ENCODE measurements at places on chromosomes 4 and X.
A peak's percentile ranks its signal among the peaks of the same experiment; 100 is the strongest.

GRCh38 chrX:87338510-87338909, 179.1 kb upstream of the KLHL4 start:
- DNase-seq = no peak

- no peak for DNase-seq
Measured at GRCh38 chr4:34309383-34309906, 1934.9 kb downstream of the ARAP2 start.

- peak; percentile 55 for DNase-seq
Measured at GRCh38 chrX:150547375-150548115, 20.9 kb upstream of the MTM1 start.

DNA sequence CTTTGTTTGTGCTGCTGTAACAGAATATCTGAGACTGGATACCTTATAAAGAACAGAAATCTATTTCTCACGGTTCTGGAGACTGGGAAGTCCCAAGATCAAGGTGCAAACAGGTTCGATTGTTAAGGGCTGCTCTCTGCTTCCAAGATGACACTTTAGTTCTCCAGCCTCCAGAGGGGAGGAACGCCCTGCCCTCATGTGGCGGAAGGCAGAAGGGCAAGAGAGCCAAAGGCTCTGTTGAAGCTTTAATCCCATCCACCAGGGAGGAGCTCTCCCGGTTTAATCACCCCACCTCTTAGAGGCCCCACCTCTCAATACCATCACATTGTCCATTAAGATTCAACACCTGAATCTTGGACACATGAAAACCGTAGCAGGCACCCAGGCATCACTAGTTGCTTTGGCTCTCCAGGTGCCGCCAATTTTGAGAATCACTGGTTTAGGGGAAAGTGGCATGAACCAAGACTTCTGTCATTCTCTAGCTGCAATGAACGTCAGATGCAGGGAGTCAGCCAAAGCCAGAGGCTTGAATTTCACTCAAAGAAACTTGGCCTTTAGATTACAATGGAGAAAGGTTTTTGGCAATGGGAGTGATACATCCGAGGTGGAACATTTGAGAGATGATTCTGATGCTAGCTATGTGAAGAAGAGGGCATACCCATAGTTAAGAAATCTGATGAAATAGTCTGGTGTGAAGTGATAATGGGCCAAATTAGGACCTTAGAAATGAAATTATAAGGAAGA, 15.7 kb downstream of the FHL1 start:
- no peak for DNase-seq

DNA sequence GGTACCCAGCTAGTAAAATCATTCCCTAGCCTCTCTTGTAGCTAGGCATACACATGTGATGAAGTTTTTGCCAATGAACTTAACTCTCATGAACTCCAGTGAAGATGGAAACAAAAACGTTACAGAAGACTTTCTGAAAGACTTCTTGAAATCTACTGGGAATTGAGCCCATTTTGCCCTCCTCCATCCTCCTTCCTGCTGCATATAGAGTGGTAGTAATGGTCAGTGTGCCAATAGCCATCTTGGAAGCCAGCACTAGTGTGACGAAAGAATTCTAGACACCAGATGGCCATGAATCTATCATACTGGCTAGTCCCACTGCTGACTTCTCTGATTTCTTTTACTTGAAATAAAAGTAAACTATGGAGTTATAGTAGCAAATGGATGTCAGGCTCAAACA, 30.9 kb upstream of the PPA2 start:
- DNase-seq = no peak

- no peak for DNase-seq
Measured at GRCh38 chr4:148442832-148443511, 758 bp upstream of the NR3C2 start.

DNA sequence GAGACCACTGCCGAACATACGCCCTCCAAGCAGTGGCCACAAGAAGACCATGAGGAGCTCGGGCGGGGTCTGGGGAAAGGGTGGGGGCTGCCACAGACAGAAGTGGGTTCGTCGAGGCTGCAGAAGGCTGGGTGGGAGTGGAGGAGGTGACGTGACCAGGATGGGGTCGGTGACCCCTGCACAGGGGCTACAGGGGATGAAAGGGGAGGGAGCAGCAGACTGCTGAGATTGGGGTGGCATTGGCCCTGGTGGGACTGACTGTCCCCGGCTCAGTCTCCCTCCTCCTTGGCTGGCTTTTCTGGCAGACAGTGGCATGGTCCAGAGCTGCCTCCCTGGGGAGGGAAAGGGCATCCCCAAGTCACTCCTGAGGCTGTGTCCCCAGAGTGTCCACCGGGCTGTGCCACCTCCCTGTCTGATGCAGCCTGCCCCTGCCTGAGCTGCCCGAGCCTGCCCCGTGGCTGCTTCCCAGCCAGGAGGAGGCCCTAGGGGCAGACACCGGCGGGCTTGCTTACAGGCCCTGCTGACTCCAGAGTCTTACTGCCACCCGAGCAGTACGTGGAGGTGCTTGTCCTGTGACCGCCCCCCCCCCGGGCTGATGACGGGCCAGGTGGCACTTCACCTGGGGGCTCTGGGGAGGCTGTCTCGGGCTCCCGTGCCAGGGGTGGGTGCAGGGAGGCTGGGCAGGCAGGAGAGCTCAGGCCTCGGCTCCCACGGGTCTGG, 7.2 kb downstream of the SH3BP2 start:
- peak; percentile 29 for DNase-seq

DNA sequence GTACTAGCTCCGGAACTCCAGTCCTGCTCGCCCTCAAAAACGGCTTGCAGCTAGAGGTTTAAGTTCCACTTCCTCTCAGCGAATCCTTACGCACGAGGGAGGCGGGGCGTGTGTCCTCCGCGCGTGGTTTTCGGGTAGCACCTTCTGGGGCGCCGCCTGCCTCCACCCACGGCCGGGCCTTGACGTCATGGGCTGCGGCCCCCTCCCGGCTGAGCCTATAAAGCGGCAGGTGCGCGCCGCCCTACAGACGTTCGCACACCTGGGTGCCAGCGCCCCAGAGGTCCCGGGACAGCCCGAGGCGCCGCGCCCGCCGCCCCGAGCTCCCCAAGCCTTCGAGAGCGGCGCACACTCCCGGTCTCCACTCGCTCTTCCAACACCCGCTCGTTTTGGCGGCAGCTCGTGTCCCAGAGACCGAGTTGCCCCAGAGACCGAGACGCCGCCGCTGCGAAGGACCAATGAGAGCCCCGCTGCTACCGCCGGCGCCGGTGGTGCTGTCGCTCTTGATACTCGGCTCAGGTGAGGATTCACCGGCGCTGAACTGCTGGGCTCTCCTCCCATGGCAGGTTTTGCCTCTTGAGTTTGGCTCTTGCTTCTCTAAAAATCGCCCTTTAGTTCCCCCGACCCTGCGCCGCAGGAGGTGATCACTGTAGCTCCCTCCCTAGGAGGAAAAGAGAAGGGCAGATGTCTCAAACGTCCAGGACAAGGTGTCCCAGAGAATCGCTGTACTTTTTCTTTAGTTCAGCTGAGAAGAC, at the start of gene AREG:
Gene AREG, plus strand, starts transcription at position 246 of the 752 bp plus-strand sequence. Its CDS starts 210 bp downstream, at position 456.
- DNase-seq = peak; percentile 76

DNA sequence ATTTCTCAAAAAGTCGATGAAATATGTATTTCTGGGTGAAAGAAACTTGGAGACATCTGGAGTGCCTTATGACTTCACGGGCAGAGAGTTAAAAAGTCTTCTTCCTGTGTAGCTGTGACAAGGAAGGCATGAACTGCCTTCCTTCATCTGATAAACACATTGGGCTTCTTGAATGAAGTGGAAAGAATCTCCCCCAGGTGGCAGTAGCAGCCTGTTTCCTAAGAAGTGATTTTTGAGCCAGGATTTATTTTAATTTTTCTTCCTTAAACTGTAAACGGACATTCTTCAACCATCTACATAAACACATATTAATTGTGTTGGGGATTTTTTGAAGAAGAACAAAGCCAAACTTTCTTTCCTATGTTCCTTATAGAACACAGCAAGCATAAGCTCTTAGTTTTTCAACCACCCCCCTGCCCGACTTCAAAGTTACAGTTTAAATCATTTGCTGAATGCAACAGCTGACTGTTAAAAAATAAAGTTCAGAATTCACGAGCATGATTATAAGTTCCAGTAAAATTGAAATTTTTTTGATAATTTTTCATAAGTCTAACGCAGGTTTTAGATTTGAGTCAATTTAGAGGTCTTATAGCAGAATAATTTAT, 980 bp upstream of the GIMD1 start:
- DNase-seq = no peak

- DNase-seq = no peak
Measured at GRCh38 chr4:127217586-127218229, 415.0 kb upstream of the INTU start.

GRCh38 chr4:167774646-167775045, 317.7 kb upstream of the ANXA10 start:
- DNase-seq = no peak

- DNase-seq = no peak
Measured at GRCh38 chr4:139660568-139661043, 5.0 kb upstream of the MGST2 start.

All from activated CD4-positive, CD25-positive, alpha-beta regulatory T cell treated with anti-CD3 and anti-CD28 coated beads, Interleukin-2, amount 50 U/mL, for 72 hours (primary cell).